ENCODE measurements at places on chromosomes 11 and 22.

DNA sequence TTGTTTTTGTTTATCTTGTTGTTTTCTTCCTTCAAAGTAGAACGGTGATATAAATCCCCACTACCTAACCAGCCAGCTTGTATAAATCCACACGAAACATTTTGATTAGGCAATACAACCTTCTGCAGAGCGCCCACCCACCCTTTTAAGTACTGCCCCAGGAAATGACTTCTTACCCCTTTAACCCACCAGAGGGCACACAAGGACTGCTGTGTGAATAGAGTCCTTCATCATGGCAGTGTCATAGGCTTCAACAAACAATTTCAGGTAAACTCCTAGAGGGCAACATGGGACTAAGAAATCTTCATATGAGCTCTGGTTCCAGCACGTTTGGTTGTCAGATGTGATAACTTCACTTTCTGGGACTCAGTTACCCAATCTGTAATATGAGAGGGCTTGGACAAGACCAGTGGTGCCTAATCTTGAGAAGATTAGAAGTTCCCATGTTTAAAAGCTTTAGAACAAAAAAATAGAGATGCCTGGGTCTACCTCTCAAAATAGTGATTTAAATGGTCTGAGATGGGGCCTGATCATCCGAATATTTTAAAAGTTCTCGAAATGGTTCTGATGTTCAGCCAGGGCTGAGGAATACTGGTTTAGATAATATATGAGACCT, 56.1 kb downstream of the PIWIL4 start:
- DNase-seq = no peak

DNA sequence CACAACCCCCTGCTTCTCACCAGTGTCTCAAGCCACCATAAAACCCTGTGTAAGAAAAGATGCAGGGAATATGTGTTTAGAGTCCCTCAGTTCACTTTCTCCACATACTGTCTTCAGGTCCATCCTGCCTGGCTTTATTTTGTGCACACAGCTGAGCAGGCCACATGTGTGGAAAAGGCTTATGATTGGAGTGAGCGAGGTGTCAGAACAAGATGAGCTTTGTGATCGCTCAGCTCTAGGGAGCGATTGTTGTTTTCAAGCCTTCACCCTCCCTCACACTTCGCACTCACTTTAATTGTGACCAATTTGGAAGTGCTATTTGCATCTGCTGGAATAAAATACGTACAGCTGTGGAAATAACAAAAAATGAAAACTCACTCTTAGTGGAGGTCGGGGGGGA, 931.1 kb upstream of the TENM4 start:
- DNase-seq = no peak

- no peak for DNase-seq
These were observed 101.0 kb downstream of the GGTLC2 start for GRCh38 chr22:22745225-22746060.

DNA sequence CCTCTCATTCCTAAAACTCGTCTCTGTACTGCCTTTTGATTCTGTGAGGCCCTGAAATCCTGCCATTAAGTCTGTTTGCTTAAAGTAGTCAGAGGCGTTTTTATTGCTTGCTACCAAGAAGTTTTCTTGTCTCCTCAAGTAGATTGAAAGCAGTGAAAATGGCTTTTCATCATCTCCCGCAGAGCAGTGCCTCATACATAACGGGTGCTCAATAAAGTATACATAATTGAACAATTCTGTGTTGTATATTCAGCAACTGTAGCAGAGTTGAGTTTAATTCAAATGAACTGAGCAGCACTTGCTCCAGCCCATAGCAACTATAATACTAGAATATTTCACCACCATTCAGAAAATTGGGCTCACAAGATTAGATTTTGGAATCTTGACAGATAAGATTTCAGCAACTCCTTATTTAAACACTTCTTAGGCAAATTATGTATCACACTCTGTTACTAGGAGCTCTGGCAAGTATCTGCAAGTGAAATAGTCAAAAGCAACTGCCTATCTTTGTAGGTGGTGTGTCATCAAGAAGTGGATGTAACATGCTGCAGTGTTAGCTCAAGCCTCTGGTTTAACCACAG, 20.0 kb downstream of the FIBIN start:
- no peak for DNase-seq

DNA sequence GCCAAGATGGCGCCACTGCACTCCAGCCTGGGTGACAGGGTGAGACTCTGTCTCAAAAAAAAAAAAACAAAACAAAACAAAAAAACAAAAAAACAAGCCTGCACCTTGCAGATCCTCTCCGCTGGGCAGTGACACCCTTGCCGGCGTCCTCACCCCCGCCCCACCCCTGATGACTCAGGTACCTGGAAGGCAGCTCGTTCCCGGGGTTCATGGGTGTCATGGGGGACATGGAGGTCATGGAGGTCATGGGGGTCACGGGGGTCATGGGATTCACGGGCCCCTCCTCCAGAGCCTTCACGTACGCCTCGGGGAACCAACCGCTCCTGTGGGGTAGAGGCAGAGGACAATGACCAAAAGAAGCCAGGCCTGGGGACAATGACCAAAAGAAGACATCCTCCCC, 3.0 kb upstream of the SLC16A8 start:
- DNase-seq = no peak

GRCh38 chr22:29903371-29903770, 20.4 kb downstream of the MTMR3 start:
- no peak for DNase-seq

DNA sequence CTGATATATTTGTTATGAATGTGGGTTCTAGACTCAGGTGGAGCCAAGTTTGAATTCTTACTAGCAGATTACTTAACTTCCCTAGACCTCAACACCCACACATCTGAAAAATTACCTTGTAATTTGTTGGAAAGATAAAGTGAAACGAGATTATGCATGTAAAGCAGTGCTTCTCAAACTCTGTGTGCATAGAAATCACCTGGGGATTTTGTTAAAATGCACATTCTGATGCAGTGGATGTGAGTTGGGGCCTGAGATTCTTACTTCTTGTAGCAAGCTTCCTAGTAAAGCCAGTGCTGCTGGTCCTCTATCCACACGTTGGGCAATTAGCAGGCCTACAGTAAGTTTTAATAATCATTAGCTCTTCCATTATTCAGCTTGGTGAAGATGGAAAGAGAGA, 15.1 kb upstream of the CEP295 start:
- DNase-seq = no peak

- no peak for DNase-seq
These were observed 7.8 kb downstream of the LDHAL6A start for GRCh38 chr11:18463439-18463838.

- no peak for DNase-seq
These were observed 7.5 kb upstream of the C11orf97 start for GRCh38 chr11:94504689-94505293.

DNA sequence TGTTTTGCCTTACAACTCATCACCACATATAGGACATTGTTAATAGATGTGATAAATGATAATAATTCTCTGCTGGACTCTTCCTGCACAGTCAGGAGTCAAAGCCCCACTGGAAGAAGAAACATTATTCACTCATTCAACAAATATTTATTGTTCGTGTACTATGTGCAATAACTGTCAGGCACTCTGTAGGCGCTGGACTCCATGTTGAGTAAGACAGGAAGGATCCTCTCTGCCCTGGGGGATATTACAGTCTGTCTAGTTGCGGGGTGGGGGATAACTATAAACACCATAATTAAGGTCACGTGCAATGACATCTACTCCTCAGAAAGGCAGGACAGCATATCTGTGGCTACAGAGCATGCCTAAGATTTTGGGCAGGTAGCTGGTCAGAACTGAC, 281.1 kb downstream of the FAT3 start:
- no peak for DNase-seq
